ENCODE measurements at places on chromosomes 5 and 9.
A peak's percentile ranks its signal among the peaks of the same experiment; 100 is the strongest.

DNA sequence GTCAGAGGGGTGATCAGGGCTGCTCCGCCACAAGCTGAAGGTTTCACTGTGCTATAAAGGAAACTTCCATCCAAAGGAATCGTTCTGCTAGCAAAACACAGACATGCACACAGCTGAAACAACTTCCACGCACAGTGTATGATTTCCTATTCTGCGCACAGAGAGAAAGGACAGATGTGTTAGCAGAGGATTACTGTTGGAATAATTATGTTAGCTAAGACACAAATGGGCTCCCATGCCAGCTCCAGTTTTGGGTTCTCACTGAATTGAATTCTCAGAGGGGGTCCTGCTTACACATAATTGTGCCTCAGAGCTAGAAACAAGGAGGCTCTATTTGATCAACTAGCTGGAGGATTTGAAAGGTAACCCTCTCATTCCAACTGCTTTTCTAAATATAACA lies 352.4 kb downstream of the IRX2 start:
- DNase-seq = no peak

GRCh38 chr5:153641183-153641688 lies 150.8 kb downstream of the GRIA1 start:
- DNase-seq = no peak

GRCh38 chr9:35616681-35617459 lies 1.3 kb downstream of the CD72 start:
- DNase-seq = peak; percentile 51

DNA sequence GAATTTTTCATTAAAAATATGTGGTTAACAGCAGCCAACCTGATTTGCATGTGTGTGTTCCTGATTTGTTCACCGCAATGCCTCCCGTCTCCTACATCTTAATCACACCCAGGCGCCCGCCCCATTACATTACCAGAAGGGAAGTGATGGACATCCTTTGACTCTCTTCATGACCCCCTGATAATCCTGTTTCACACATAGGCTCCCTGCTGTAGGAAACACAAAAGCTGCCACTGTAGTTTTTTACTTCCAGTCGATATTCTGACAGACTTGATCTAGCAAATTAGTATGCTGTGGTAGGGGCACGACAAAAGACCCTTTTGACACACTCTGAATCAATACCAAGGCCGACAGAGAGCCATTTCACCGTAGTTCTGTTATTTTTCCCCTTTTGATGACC lies 287.8 kb upstream of the ISL1 start:
- no peak for DNase-seq

Measured in dermis microvascular lymphatic vessel endothelial cell (primary cell).